ENCODE measurements at places on chromosomes 2 and 18.

- no peak for DNase-seq
Measured at GRCh38 chr2:381181-381580, 93.3 kb upstream of the ALKAL2 start.

- no peak for DNase-seq
Measured at GRCh38 chr2:230471074-230471473, 55.1 kb downstream of the SP100 start.

GRCh38 chr2:26846334-26847306 lies 1.3 kb upstream of the DPYSL5 start:
- peak; percentile 33 for DNase-seq

- DNase-seq, result no peak
Measured at GRCh38 chr2:176494949-176495353, 225.7 kb downstream of the MTX2 start.

GRCh38 chr2:224161712-224162111 lies 122.6 kb upstream of the SERPINE2 start:
- no peak for DNase-seq

DNA sequence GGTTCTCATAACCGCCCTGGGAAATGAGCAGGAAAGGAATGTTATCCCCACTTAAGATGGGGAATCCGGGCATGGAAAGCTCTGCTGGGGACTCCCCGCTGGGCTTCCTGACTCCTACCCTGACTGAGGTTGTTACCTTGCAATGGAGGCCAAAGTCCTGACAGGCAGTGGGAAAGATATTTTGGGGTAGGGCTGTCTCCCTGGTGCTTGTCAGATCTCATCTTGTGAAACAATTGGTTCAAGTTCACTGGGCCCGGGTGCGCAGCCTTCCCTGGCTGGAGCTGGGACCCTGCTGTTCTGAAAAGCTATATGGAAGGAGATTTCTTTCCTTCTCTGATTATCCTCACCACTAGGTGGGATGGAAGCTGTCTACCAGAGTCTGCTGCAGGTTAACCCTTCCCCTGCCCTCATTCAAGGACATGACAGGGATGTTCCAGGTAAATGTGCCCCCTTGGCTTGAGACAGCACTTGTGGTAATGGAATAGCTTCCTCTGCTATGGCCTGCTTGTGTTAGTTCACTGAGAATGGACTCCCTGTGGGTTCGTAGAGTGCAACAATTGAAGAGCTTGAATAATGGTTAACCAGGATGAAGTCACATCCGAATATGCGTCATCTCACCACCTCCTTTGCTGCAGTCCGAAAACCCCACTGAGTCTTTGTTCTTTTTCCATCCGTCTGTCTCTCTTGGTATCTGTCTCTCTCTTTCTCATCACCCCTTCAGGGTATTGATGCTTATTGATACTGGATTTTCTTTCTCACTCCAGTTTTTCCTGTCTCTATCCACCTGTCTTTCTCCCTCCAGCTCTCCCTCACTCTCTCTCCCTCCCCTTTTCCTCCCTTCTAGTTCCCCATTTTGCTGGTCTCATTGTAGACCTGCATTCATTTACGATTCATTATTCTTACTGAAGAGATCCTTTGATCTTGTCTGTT lies 67.8 kb upstream of the EPAS1 start:
- peak; percentile 22 for DNase-seq
